MG63 (cell line): ENCODE measurements at places on chromosomes 5 and 9. TPM values are rescaled to one million over a fixed set of nuclear protein-coding genes. Genes with fewer than 3 reads are reported as not detected.

DNA sequence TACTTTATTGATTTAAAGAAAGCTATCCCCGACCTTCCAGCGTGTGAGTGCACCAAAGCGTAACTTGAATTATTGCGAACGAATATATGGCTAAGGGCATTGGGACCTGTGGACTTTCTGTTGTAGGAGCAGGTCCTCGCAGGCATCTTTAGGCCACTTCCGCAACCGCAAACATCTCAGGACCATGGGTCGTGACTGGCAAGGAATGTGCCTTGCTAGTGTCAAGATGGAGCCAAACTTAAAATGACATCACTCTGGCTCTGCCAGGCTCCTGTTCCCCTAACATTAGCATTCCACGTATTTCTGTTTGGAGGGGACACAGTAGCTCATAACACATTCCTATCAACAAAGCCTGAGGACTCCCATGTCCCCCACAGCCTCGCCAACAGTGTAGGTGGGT, 44.1 kb upstream of the OLFM1 start:
- DNase-seq = no peak

DNA sequence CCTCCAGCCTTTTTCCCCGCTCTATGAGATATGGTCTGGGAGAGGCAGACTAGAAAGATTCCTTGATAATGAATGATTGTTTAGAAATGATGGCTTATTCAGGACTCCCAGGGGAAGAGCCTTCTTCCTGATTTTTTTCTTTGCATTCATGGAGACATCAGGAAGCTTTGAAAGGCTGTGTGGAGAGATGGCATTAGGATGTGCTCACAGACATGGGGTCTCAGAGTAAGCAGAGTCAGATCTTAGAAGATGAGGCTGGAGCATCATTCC, 37.1 kb downstream of the PPARGC1B start:
- no peak for DNase-seq

The NRARP gene
- 0.16 TPM in 1 of 2 replicates, not detected in the other for total RNA-seq

DNA sequence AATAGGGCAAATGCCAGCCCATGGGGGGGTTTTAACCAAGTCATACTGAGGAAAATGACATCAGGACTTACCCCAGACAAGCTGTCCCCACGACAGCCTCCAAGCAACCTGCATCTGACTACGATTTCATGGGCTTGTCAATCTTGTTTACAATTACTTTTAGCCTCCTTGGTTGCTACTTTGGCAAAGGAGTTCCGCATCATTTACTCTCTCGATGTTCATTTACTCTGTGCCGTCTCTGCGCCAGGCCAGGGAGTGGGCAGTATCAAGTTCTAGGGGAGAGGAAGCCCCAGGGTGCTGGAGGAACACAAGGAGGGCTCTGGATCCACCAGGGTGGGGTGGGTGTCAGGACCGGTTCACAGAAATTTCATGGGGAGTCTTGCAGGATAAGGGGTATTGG, 23.9 kb downstream of the PTPN3 start:
- DNase-seq = no peak

DNA sequence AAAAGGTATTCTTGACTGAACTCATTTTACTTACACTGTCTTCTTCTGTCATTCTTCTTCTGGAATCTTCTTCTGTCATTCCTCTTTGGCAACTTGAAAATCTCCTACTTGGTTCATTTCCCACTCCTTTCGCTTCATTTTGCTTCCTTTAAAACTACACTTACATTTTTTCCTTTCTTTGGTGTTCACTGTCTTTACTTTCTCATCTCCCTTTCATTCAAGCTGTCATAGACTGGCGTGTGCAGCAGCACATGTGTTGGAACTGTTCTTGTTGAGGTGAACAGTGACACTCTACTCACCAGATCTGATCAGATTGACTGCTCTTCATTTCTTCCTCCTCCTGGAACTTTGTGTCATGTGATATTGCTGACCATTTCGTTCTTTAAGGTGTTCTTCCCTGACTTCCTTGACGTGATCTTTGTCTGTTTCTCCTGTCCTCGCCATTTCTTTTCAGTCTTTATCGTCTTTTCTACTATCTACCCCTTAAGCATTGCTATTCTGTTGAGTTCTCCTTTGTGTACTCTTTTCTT, 6.4 kb downstream of the DNAJC25 start:
- DNase-seq = no peak
